ENCODE measurements at places on chromosomes 5 and 9.

DNA sequence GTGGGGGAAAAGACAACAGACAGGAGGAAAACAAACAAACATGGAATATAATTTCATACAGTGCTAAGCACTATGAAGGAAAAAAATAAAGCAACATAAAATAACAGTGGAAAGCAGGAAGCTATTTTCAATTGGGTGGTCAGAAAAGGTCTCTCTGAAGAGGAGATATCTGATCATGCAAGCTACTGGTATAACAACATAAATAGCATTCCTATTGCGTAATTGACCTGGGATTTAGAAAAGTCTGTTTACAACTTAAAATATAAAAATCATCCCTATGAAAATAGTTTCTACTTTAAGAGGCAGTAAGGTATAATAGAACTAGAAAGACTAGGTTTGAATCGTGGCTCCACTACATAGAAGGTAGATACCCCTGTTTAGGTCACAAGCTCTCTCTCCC is 61.4 kb downstream of the FBXW11 start:
- no peak for DNase-seq

GRCh38 chr5:88785746-88786565 is 97.0 kb downstream of the MEF2C start:
- no peak for DNase-seq

GRCh38 chr9:116073826-116074225 is 79.8 kb upstream of the PAPPA start:
- no peak for DNase-seq

GRCh38 chr9:108637340-108637739 is 218.4 kb downstream of the ACTL7B start:
- DNase-seq = no peak

DNA sequence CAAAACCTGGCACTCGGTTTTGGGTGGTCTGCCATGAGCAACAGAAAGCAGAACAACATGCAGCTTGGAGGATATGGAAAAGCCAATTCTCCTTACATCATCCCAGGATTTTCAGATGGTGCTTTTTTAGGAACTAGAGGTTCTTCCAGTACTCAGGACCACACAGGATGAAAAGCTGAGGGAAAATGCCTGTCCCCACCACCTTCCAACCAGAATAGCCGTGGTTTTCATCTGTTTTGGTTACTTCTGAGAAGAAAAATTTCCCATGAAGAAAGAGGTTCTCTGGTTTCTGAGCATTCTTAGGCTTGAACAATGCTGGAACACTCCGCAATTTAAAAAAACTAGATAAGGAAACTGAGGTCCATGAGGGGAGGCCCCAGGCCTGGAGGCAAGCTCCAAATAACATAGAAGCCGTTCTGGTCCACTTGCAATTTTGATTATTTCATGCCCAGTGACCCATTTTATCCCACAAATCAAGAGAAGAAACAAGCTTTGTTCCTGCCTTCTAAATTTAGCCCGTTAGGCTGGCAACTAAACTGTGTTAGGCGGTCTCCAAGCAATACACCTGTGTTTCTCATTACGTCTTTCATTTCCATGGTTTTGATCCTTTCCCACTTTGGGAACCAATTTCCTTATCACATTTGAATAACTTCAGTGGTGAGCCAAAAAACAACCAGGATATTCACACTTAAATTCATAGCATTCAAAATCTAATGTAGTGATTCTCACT is 79.2 kb upstream of the SPIN1 start:
- no peak for DNase-seq

DNA sequence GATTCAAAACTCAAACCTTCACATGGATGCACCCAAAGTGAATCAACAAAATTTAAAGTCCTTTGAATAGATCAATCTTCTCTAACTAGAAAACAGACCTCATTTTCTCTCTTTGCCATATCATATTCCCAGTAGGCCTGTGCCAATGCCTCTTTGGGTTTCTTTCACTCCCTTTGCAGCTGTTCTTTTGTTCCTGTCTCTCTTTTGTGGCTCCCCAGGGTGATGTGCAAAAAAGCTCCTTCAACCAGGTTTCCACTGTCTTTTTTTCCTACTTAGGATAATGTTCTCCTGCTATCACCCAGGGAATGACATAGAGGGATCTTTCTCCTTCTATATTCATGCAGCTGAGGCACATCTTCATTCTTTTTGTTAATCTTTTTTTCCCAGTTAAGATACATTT is 54.6 kb downstream of the MARCHF3 start:
- DNase-seq = no peak

DNA sequence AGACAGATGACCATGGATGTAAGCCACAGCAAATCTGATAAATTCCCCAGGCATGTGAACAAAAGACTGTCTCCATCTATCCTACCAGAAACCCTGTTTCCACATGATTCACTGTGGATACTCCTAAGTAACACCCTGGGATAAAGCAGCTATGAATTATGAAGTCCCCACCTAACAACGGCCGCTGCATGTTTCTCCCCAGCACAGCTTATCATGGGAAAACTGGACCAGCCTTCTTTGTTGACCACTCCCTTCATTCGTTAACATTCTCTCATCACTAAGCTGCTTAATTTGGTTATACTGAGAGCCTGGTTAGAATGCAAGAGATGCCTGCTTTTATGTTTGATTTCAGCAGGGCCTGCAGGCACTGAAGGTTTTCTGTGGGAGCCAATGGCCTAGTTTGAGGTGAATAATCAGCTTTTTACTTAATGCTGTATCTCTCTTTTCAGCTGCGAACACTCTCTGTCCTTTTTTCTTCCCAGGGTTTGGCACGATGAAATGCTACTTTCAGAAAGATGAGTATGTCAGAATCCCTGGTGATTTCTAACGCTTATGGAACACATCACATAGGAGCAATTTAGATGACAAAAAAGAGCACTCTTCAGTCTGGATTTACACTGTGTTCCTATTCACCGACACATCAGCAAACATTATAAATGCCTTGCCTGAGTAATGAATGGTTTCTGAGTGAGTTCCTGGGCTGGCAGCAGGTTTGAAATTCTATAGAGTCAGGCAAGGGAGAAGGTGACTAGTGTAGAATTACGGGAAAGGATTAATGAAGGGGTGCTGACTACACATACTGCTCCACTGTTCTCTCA is 318.4 kb upstream of the ZNF608 start:
- DNase-seq = no peak

GRCh38 chr5:6637022-6637421 is 3.8 kb downstream of the SRD5A1 start:
- no peak for DNase-seq

DNA sequence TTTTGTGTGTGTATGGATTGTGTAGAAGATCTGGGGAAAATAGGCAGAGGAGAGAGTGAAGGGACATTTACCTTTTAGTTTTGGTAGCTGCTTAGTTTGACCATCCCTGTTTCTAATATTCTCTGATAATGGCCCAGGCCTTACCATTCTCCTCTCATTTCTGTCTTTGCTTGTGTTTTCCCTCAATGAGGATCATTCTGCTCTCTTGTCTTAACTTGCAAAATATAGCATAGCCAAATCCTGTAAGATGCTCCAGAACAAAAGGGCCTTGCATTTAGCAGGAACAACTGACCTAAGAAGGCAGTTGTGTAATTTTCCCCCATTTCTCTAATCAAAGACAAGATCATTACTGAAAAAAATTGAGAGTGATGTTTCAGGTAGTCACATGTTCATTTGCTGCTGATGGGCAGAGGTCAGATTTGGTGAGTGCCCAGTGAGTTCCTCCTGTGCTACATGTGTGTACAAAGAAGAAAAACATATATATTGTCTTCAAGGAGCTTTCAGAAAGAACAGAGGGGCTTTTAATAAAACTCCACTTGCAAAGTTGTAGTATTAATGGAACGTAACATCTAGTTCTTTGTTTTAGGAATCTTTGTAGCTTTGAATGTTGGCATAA is 139.5 kb downstream of the KDM4C start:
- no peak for DNase-seq

GRCh38 chr5:123059455-123059854 is 22.9 kb upstream of the PPIC start:
- no peak for DNase-seq

DNA sequence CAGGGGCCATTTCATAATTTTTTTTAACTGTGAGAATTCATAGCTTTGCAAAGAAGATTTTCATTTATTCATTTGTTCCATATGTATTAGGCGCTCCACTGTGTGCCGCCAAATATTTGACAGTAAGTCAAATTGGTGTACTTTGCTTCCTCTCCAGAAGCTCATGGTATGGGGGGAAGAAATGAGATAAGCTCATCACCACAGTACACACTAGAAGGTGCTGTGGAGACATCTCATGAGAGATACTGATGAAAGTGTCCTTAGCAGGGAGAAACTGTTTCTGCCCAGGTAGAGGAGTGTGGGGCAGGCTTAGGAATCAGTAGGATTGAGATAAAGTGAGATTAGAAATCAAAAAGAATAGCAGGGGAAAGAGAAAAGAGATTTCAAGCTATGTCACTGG is 136.2 kb downstream of the CDH6 start:
- DNase-seq = no peak

- DNase-seq = no peak
Measured at GRCh38 chr5:178769617-178770260, 39.3 kb upstream of the ZNF354A start.

GRCh38 chr5:159149085-159149484 is 49.4 kb upstream of the EBF1 start:
- DNase-seq = no peak

- no peak for DNase-seq
Measured at GRCh38 chr9:136690104-136690805, 3.0 kb upstream of the AGPAT2 start.

- peak; percentile 52 for DNase-seq
Measured at GRCh38 chr9:98074115-98074990, 17.8 kb downstream of the NANS start.

- DNase-seq = no peak
Measured at GRCh38 chr5:73633060-73633459, 7.1 kb downstream of the ARHGEF28 start.

GRCh38 chr5:9483779-9484178 is 62.1 kb downstream of the SEMA5A start:
- DNase-seq = no peak

- no peak for DNase-seq
Measured at GRCh38 chr9:88889386-88889785, 101.9 kb upstream of the S1PR3 start.

DNA sequence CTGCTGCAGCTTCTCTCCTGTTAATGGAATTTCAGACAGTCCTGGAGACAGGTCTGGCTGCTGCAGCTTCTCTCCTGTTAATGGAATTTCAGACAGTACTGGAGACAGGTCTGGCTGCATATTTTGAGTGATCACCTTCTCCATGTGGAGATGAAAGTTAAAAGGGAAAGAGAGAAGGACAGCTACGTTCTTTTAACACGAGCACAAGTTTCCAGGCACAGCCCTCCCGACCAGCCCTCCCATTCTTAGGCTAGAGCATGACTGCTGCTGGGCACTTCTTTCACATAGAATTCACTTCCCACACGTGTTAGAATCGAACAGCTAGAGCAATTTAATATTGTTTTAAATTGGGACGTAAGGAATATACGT is 133.3 kb upstream of the DMRT1 start:
- no peak for DNase-seq

DNA sequence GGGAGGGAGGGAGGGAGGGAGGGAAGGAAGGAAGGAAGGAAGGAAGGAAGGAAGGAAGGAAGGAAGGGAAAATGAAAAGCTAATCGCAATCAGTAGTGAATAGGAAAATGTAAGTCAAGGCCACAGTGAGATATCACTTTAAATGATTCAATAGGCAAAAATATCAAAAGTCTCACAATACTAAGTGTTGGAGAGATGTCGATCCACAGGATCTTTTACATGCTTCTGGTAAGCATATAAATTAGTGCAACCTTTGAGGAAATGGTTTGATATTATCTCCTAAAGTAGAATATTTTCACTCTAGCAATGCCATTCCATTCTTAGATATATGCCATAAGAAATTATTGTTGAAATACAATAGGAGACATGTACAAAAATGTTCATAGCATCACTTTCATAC is 58.4 kb downstream of the FRMD3 start:
- DNase-seq = no peak

DNA sequence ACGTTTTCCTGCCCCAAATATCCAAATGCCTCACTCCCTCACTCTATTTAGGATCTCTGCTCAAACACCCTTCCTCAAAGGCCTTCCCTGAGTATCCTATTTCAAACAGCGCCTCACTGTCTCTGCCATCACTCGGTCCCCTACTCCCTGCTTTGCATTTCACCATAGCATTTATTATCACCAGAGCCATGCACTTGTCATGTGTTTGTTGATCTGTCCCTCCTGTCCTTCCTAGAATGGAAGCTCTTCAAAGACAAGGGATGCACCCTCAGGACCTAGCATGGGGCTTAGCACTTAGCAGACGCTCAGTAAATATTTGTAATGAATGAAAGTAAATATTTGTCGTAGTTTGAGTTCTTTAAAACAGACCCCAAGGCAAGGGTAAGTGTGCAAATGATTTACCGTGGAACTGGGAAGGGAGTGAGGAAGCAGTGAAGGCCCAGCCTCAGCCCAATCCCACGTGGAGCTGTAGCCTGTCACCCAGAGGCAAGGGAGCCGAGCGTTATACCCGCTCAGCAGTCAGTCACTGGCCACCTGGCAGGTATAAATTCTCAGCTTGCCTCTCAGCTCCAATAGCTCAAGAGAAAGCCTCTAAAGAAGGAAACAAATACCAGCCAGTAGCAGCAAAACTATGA is 97.7 kb upstream of the KIF2A start:
- no peak for DNase-seq

DNA sequence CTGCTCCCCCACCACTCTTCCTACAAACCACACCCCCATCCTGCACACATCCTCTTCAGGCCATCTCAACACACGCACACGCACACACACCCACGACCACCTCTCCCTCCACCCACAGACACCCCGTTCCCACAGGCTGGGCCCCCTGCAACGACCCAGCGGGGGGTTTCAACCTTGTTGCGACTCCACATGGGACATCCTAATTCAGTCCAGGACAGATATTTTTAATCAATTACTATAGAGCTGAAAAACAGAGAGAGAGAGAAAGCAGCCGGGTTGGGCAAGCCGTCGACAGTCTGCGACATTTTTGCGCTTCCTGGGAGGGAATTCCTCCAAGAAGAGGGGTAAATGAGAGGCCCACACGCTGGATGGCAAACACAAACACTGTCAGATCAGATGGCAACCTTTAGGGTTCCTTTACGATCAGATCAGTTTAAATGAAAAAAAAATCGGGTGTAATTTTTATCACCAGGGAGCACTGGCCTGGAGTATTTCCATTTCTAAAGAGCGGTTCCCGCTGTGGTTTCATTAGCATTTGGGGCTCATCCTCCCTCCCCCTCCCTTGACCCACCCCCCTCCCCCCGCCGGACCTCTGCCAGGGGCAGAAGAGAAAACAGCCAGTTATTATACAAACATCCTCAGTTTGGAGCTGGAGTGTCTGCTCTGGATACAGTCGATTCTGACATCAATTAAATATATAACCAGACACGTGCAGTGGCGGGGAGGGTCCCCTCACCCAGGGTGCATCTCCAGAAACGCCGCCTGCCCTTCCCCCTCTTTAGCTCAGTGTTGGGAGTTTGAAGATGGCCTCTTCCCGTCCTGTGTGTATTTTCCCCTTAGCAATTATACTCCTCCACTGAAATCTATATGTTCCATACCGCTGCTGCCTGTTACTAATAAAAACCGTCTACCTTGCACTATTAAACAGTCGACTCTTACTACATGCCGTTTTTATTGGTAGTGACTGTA is 2.3 kb upstream of the IRX2 start:
- no peak for DNase-seq
